ENCODE measurements at places on chromosomes 7 and 10.

- no peak for DNase-seq
Observed at GRCh38 chr7:52472006-52472620, 563.3 kb upstream of the POM121L12 start.

GRCh38 chr10:82796510-82796909 lies 921.5 kb downstream of the NRG3 start:
- no peak for DNase-seq

GRCh38 chr7:36430881-36431280 lies 41.2 kb downstream of the ANLN start:
- no peak for DNase-seq

DNA sequence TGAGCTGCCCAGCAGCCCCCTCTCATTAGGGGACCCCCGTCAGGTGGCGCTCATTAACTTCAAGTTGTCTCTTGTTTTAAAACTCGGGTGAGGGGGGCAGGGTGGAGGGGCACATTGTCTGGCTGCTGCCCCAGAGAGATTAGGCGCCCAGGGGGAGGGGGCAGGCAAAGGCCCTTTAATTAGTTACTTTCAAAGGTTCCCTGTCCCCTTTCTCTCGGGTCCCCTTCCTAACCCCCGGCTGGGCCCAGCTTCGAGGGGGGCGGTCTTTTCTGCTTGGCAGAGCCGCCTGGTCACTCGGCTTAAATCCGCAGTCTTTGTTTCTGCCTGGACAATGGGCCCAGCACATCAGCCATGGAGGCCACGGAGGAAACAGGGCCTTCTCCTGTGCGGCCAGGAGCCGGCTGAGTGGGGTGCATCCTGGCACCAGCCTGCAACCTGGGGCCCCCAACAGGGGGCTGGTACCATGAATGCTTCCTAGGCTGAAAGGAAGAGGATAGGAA lies 38.9 kb upstream of the SLF2 start:
- no peak for DNase-seq

- no peak for DNase-seq
Observed at GRCh38 chr7:71982851-71983250, 429.3 kb downstream of the CALN1 start.

DNA sequence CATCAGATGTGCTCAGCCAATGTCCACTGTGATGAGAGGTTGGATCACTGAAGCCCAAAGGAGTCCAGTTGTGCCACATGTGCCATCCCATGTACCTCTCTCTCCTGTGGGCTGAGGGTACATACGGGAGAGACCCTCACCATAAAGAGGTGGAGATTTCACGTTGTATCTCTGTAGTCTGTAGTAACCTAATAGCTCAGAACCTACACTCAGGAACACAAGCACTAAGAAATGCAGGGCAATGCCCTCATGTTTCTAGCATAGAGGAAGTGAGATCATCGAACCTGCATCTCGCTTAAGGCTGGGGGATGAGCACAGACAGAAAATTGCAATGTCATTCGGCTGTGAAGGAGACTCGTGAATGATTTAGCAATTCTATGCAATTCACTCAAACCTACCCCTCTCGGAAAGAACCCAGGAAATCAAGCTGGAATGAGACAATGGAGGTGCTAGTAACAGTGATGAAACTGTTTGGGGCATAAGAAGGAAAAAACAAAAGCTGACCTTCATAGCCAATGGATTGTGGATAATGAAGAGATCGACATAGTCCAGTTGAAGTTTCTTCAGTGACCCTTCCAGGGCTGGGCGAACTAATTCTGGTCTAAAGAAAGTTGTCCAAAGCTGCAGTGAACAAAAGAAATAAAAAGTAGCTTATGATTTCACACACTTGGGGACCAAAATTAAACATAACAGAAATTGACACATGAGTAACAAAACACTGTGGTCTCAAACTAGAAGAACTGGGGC lies 80.3 kb upstream of the UCN3 start:
- no peak for DNase-seq

GRCh38 chr7:66508431-66508830 lies 120.2 kb upstream of the KCTD7 start:
- no peak for DNase-seq

DNA sequence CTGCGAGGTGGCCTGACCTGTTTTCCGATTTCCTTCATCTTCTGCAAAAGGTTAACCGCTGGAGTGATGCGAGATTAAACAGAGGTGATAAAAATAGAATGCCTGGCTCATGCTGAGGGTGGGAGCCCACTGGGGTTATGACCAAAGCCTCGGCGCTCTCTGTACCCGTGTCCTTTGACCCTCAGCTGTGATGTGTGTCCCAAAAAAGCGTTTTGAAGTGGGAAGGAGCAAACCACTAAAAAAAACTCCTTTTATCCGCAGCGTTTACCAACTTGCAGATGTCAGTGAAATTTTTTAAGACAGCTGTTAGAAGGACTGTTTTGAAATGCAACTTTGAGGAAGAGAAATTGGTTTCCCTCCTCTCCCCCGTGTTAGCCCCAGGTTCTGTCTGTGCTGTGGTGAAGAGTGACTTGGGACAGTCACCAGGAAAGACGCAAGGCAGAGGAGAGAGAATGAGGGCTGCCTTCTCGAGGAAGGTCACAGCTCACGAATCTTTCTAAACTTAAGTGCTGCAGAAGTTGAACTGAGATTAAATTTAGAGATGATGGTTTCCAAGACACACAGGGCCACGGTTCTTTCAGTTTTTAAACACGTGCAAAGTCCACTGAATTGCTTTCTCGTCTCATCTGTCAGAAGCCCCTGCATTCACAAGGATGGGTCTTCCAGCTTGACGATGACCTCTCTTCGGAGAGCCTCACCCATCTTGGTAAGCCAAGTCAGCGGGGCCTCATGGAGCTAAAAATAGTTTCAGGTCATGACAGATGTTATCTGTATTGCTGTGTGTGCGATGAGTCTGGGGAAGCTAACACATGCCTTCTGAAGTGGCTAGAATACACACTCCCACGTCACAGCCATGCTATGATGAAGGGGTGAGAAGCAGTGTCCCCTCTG lies 27.6 kb downstream of the AMZ1 start:
- no peak for DNase-seq

DNA sequence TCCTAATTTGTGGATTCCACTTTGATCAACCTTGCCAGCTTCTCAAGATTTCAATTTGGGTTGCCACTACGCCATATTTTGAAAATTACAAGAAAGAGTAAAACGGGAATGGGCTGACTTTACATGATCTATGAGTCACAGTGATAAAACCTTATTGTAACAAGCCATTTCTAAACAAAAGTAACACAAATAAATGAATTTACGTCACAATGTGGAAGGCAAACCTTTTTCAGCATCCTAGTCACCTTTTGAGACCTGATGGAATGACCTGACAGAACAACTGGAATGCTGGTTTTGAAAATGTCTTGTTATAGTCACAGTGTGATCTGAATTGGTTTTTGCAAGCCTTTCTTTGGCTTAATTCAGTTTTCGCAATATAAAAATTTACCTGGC lies 85.9 kb downstream of the CDK6 start:
- no peak for DNase-seq

GRCh38 chr10:3248526-3249306 lies 76.1 kb upstream of the PITRM1 start:
- DNase-seq: no peak

GRCh38 chr7:102875700-102876295 lies 37.0 kb upstream of the LRRC17 start:
- DNase-seq: no peak

DNA sequence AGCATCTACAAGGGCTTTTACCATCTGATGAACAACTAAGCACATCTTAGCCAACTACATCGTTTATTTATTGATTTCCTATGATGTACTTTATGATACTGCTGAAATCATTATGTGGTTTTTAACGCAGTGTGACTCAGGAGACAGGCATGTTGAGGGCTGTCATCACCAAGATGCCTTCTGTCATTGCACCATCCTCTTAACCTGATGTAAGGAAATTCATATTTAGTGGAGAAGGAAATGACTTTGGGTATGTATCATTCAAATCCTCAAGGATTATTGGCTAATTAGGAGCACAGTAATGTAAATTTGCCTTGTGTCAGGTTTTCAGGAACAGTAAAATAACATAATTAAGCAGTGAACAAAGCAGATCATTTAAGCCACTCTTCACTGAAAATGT lies 138.5 kb upstream of the MGMT start:
- DNase-seq: no peak

DNA sequence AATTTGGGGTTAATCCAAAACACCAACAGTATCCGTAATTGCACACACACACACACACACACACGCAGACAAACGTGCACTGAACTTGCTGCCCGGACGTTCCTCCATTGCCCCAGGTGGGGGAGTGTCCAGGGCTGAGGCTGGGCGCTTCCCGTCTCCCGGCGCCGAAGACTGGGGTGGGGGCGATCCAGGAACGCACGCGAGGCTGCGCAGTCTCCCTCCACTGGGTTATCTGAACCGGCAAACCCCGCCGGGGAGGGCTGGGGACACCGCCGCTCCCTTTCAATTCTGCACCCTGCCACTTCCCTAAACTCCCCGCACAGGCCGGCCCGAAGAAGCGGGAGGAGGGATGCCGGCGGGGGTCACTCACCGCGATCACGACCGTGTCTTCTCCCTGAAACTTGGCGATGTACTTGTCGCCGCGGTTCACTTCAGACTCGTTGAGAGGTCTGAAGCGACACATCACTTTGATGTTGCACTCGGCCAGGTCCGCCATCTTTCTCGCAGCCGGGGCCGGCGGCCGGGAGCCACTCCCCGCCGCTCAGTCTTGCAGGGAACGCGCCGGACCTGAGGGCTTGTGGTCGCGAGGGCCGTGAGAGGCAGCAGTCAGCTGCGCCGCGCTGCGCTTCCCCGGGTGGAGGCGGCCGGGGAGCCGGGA lies 618 bp downstream of the KIF5B start:
- DNase-seq: peak; percentile 6

GRCh38 chr7:97772045-97772901 lies 40.4 kb downstream of the TAC1 start:
- no peak for DNase-seq

GRCh38 chr10:86768412-86769062 lies 12.1 kb downstream of the BMPR1A start:
- no peak for DNase-seq

- peak; percentile 19 for DNase-seq
Observed at GRCh38 chr7:36526863-36527548, 137.3 kb downstream of the ANLN start.

All from NCI-H2107 (cell line).